Sciatic nerve (tissue), 2 donors: ENCODE measurements at places on chromosomes 7 and 10. TPM values are rescaled to one million over a fixed set of nuclear protein-coding genes. Genes with fewer than 3 reads are reported as not detected.

DNA sequence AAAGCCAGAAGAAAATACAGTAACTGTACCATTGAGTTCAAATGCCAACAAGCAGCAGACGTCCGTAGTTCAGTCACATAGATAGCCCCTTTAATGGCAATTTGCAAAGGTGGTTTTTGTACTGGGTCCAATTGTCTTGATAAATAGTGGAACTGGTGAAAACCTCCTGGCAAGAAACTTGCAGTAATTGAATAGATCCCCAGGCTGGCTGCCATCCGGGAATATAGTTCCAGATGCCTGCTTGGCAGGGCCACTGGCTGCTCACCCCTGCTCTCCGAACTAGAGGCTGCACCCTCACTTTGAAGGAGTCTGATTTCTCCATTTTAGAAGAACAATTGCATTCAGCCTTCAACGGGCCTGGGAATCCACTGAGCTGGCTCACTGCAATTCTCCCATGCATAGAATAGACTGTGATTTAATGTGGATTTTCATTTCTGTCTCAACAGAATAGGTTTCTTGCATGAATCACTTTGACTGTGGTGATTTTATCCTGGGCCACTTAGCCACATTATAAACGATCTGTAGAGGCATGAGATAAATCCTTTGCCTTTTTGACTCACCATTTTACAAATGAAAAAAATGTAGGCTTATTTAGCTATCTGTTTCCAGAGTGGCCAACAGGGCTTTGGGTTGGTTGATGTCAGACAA lies 35.9 kb upstream of the ELMO1 start:
- DNase-seq = no peak

DNA sequence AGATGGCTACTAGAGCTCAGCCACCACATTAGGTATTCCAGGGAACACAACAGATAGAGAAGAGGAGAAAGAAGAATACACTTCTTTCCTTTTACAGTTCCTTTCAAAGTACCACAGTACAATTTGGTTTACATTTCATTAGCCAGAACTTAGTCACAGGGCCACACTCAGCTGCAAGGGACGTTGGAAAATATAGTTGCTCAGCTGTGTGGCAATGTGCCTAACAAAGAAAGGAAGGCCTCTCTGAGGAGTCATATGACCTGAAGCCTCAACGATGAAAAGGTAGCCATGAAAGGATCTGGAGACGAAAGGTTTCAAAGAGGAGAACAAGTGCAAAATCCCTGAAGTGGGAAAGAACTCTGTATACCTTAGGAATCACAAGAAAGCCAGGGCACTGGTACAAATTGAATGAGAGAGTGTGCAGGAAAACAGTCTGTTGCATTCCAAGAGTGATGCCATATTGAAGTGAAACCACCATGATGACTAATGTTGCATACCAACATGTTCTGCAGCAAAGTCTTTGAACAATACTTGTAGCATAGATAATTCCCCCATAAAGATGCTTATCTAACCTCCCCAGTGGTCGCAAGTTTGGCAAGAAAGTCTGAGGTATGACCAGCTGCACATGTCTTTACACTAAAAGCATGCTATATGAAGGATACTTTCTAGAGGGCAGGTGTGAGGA lies 278.9 kb downstream of the HPSE2 start:
- DNase-seq = no peak

GRCh38 chr10:38143587-38143986 lies 49.5 kb downstream of the ZNF37A start:
- no peak for DNase-seq

GRCh38 chr7:23471106-23471859 lies 992 bp upstream of the IGF2BP3 start:
- DNase-seq = no peak

GRCh38 chr7:85215098-85215497 lies 28.2 kb upstream of the SEMA3D start:
- no peak for DNase-seq

- no peak for DNase-seq
These were observed 139.2 kb downstream of the TEX36 start for GRCh38 chr10:125543796-125544195.

GRCh38 chr7:94183289-94183749 lies 179.2 kb upstream of the BET1 start:
- no peak for DNase-seq

GRCh38 chr10:3872712-3873329 lies 87.8 kb upstream of the KLF6 start:
- no peak for DNase-seq

DNA sequence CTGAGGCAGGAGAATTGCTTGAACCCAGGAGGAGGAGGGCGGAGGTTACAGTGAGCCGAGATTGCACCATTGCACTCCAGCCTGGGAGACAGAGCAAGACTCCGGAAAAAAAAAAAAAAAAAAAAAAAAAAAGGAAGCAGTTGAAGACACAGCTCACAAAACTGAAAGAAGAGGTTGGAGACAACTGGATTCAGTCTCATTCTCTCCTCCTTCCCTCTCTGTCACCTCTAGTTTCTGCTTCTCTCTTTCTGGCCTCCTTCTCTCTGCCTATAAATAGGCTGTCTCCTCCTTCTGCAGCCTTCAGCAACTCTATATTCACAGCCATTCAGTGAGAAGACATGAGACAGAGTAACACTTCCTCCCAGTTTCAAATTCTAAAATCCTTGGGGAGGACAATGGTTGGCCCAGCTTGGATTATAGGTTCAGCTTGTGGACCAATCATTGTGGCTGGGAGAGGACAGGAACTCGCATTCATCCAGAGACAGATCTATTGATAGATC lies 125.6 kb upstream of the HABP2 start:
- no peak for DNase-seq

DNA sequence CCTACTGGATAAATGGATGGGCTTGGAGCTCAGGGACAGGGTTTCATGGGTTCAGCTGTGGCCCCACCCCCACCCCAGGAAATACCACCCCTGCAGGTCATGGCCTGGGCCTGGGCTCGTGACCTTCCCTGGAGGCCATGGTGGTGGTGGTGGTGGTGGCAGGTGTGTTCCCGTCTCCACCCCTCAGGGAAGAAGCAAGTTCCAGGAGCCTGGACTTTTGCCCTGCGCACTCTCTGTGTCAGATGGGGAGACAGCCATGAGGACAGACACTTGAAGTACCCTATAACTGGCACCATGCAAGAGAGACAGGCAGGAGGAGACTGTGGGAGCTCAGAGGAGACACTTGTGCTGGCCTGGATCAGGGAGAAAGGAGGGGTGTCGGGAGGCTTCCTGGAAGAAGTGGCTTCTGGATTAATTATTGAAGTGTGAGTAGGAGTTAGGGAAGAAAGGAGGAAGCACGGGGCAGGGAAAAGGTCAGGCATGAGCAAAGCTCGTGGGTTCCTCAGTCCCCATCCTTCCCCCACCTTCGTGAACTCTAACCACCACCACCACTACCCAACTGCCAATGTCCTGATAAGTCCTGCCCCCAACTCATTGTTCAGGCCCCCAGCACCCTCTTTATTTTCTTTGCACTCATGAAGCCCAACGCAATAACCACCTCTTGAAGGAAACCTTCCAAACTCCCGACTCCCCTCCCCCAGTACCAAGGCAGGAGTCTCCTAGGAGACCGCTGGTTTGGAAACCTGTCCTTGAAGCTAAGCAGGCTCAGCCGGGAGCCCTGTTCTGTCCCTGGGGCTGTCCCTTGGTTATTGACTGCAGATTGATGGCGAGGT lies 8.9 kb downstream of the SH2B2 start:
- no peak for DNase-seq

DNA sequence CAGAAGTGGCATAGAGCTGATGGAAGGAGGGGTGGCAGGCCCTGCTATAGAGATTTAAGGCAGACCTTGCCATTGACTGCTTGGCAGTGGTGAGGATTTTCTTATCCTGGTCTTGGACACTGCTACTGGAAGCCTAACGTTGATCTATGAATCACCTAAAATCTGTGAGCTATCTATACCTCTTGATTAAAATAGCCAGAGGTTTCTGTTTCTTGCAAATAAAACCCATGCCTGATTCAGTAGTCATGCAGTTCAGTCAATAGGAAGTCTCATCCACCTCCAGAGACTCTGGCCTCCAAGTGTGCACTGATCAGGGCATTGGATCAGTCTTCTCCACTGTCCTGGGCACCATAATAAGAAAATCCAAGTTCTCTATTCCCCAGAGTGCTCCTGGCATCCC lies 286.5 kb downstream of the PTEN start:
- DNase-seq = no peak

GRCh38 chr10:93680412-93681047 lies 21.9 kb downstream of the FRA10AC1 start:
- no peak for DNase-seq

- no peak for DNase-seq
These were observed 256.8 kb downstream of the CELF2 start for GRCh38 chr10:11274452-11274851.

DNA sequence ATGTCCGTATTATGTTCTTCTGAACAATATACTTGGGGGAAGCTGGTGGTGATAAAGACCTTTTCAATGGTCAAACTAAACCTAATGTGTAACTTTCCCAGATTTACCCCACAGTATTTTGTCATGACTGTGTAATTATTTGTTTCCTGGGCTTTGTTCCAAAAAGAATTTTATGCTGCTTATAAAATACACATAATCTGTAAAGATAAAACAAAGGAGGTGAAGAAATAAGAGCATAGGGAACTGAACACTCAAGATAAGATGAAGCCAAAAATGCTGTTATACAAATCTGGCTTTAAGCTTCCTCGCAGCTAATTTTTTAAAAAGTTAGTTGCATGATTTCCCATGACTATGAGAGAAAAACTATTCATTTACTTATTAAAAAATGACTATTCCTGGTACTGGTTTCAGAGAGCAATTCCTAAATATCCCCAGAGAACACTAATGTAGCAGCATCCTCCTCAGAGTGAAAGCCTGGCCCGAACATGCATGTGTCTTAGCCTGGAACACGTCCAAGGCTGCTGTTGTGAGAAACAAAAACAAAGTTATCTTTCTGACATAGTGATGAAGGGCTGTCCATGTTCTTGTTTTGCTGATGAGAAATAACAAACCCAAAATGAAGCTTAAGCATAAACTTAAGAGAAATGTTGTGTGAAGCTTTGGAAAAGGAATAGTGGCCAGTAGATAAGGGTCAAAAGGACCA lies 33.9 kb downstream of the MALSU1 start:
- DNase-seq = no peak

- peak; percentile 51 for DNase-seq
These were observed 12.6 kb downstream of the YKT6 start for GRCh38 chr7:44213206-44213876.

GRCh38 chr7:13778967-13779366 lies 210.5 kb downstream of the ETV1 start:
- DNase-seq = no peak

- DNase-seq = no peak
These were observed 167.9 kb upstream of the PRSS1 start for GRCh38 chr7:142581341-142581740.

- DNase-seq = no peak
These were observed 33.3 kb downstream of the COX15 start for GRCh38 chr10:99698504-99699080.

Gene ZNF783
- 32.1 TPM for total RNA-seq

Gene DUSP5
- total RNA-seq = 53.5 TPM

Gene MPP7
- total RNA-seq = 7.8 TPM
